ENCODE measurements at places on chromosomes 12 and 14.

DNA sequence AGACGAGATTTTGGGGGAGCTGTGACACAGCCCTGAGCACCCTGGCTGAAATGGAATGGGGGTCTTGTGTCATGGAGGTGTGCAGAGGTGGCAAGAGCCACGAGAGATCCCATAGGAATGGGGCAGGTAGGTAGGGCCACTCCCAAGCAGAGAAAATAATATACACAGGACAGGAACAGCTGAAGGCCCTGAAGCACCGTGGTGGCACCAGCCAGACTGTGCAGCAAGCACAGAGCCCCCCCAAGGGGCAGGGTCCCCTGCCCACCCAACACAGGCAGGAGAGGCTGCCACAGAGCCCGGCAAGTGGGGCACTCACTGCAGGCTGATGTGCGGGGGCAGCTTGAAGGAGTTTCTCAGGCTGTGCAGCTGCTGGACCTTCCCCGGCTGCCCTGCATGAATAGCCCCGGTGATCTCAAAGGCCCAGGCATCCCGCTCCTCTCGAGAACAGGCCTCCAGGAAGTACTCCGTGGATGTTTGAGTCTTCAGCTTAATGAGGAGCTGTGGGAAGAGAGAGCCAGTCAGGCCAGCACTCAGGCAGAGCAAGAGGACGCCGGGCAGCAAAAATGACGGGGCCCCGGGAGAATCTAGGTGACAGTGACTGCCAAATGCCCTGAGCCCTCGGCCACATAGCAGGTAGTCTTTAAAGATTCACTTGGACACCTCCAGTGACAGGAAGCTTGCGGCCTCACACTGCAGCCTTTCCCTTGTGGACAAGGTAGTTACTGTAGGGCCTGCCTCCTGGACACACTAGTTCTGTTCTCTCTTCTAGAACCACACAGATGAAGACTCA is 16.7 kb downstream of the PLEK2 start:
- no peak for DNase-seq

GRCh38 chr12:122395319-122395718 is 27.1 kb downstream of the CLIP1 start:
- no peak for DNase-seq

DNA sequence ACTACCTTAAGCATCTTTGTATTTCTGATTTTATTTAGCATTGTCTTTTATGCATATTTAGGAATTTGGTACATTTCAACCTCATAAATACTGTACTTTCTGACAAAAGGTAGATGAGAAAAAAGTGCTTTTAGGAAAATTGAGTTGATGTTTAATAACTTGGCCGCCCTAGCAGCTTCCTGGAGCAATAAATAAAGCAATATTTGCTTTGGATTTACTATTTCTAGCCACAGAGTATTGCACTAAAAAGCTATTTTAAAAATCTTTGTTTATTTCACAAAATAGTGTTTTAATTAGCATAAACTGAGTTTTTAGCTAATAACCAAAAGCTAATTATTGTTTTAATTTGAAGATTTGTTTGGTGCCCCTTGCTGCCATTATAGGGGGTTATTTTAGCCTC is 9.5 kb downstream of the PAPOLA start:
- no peak for DNase-seq

DNA sequence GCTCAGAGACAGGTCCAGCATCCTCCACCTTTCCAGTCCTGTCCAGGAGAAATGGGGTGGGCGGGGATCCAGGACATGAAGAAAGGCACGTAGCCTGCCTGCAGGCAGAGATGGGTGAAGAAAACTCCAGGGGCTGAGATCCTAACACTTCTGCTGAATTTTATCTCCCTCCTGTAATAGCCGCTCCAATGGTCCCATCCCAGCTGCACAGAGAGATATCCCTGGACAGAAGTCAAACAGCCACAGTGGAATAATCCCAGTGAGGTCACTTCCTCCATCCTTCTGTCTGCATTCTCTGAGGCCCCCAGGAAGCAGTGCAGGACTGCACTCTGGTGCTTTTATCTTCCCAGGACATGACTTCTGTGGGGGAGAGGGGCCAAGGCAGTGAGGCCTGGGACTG is 26.3 kb downstream of the KRT18 start:
- no peak for DNase-seq

DNA sequence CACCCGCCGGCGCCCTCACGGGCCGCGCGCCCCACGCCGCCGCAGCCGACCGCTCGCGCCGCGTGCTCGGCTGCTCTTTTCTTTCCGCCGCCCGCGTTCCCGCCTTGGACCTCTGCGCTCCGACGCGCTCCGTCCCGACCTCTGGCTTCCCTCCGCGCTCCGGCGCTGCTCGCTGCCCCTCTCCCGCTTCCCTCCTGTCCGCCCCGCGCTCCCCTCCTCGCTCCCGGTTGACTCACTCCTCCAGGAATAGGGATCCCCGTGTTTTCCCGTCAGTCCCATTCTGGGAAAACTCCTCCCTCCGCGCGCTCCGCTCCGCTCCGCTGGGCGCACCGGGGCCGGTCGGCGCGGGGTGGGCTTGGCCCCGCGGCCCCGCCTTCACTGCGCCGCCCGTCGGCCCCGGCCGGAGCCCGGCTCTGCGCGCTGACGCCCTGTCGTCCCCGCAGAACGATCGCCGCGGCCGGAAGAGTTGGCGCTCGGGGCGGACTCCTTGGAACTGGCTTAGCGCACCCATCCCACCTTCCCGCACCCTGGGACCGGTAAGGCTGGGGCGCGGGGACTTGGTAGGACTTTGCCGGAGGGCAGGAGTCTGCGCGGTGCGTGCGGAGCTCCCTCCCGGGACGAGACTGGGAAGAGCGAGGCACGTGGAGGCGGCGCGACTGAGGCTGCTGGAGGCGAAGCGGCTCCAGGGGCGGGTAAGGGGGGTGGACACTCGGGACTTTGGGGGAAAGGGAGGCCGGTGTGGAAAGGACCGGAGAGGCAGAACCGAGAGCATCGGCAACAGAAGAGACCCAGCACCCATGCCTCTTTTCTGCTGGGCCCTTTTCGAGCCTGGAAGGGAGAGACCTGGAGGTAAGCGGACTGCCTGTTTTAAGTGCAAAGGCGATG is 550 bp downstream of the TEAD4 start:
- no peak for DNase-seq

DNA sequence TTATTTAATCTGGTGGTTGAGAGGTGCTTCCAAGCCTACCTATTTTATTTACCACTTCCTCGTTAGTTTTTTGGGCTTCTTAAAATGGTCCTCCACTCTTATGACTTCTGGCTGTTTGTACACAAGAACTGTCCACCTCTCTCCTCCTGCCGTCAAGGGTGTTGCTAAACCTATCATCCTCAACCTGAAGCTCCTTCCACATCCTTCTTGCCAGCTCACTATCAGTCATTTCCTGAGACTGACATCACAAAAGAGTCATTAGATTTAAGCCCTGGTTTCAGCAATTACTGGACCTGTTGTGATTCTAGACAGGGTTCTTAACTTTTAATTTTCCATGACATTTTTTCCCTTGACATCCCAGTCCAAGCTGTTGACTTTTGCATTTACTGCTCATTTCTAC is 91.9 kb downstream of the BICD1 start:
- no peak for DNase-seq

DNA sequence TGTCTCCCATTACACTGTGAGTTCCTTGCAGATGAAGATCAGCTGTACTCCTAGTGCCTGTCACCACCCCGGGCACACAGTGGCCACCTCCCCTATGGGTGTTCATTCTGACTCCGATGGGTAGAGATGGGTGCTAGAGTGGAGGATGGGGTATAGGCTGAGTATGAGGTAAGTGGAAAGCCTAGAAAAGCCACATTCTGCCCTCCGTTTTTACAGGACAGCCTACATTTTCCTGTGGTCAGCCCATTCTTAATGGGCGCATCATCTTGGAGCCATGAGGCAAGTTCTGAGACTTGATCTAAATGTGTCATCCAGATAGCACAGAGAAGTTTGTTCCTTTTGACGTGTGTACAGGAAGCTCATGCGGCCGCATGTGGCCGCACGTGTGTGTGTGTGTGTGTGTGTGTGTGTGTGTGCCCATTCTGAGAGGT is 166.7 kb upstream of the HIF1A start:
- DNase-seq, result no peak

DNA sequence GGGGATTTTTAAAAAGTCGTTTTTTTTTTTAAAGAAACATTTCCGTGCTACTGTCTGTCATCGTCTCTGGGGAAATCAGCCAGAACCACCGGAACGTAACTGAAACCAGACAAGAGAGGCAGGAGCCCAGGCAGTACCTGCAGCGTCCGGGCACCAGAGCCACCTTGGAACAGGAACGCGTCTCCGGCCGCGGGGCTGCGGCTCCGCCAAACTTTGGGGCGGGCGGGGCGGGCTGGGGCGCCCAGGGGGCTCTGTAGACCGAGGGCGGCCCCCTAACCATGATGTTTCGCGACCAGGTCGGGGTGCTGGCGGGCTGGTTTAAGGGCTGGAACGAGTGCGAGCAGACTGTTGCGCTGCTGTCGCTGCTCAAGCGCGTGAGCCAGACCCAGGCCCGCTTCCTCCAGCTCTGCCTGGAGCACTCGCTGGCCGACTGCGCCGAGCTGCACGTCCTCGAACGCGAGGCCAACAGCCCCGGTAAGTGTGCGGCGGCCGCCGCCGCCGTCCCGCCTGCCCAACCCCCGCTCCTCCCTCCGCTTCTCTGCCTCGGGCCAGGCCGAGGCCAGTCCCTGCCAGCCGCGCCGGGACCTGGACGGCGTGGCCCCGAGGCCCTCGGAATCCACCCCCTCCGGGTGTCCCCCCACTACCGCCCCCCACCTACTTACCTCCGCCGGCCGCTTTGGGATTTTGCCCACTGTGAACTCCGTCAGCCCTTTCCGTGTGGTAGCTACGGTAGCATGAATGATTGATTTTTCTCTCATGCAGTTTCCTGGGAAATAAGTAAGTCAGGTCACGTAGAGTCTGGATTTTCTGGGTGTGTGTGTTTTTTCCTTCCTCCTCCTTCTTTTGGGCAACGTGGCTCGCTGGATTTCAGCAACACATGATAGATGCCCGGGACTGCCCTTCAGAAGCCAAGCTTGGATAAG is 972 bp downstream of the SAMD4A start:
- peak; percentile 17 for DNase-seq

DNA sequence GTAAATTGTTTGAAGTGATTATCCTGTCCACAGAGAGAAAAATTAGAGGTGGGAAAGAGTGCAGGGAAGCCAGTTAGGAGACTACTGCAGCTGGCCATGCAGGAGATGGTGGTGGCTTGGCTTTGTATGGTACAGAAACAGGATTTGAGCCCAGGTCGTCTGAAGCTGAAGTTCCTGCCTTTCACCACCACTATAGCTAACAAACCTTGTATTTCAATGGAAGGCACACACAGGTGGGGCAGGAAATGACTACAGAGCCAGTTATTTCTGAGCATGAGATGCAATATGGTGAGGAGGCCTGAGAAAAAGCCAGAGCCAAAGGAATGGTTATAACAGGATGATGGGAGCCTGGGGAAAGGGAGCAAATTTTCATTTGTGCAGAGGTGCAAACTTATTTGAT is 103.9 kb downstream of the BTG1 start:
- no peak for DNase-seq

DNA sequence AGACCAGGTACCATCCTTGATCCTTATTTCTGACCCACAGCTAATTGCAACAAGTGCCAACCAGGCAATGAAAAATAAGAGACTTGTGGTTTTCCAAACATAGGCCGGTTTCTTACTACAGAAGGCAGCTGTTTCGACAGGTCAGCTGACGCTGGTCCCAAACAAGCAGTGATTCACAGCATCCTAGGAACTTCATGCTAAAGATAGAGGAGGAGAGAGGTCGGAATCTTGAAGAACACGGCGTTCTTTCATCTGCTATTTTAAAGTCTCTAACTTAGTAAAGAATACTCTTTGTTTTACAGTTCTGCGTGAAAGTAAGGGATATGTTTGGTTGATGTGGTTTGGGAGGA is 28.1 kb upstream of the ADGRD1 start:
- no peak for DNase-seq

- DNase-seq, result no peak
Observed at GRCh38 chr12:128365651-128366231, 98.8 kb downstream of the TMEM132C start.

GRCh38 chr14:43418324-43418723 is 1088.8 kb downstream of the FSCB start:
- no peak for DNase-seq

- no peak for DNase-seq
Observed at GRCh38 chr12:116456330-116457082, 102.7 kb upstream of the MAP1LC3B2 start.

- DNase-seq, result no peak
Observed at GRCh38 chr12:67534681-67535080, 113.9 kb upstream of the DYRK2 start.

GRCh38 chr12:105233041-105233905 is 2.7 kb downstream of the APPL2 start:
- DNase-seq, result no peak

DNA sequence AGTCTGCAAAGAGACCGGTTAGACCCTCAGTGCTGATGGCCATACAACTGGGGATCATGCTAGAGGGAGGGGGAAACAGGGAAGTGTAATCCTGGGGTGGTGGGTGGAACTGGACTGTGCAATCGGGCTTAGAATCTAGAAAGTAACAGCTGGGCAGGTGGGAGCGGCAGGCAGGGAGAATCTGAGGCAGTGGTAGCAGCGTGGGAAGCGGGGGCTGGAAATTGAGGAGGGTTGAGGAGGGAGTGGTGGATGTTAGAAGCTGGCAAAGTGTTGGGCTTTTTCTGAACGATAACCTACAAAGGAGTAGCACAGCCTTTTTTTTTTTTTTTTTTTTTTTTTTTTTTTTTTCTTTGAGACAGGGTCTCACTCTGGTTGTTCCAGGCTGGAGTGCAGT is 3.1 kb upstream of the IGFBP6 start:
- no peak for DNase-seq

- no peak for DNase-seq
Observed at GRCh38 chr14:69882116-69882864, 3.1 kb downstream of the SMOC1 start.

DNA sequence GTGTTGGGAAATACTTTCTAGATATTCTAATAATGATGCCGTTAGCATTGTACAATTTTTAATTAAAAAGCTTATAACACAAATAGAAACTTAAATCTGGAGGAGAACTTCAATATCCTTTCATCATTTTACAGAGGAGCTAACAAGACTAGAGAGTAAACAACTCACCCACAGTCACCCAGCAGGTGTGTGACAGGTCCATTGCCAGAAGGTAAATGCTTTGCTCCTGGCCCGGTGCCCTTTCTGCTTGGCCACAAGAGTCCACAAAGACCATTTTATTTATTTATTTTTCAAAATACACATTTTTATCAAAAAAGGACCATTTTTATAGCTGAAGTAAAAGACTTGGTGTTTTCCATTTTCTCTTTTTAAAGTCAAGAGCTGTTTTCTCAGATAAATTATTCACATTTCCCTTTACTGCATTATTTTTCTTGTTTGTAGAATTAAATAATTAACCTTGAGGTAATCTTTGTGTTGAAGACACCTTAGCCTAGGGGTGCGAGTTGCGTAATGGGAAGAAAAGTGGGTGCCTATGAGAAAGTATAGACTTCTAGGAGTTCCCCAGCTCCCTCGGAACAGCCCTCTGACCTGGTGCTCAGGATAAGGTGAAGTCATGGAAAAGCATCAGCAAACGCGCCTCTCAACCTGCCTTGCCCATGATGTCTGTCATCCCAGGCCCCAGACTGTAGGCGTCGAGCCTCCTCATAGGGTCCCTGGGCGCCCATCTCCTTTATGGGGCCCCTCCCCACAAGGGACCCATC is 26.3 kb upstream of the AMIGO2 start:
- no peak for DNase-seq

GRCh38 chr12:10802587-10802986 is at the start of gene TAS2R7:
Gene TAS2R7 (minus strand): TSS chr12:10802627. CDS start chr12:10802570, 57 bp downstream.
- no peak for DNase-seq

- DNase-seq, result no peak
Observed at GRCh38 chr12:6948873-6949594, 2.1 kb upstream of the PTPN6 start.
